ENCODE measurements at places on chromosomes 4 and X.
A peak's percentile ranks its signal among the peaks of the same experiment; 100 is the strongest.

GRCh38 chrX:44997282-44997812 is 124.4 kb downstream of the KDM6A start:
- DNase-seq: no peak

DNA sequence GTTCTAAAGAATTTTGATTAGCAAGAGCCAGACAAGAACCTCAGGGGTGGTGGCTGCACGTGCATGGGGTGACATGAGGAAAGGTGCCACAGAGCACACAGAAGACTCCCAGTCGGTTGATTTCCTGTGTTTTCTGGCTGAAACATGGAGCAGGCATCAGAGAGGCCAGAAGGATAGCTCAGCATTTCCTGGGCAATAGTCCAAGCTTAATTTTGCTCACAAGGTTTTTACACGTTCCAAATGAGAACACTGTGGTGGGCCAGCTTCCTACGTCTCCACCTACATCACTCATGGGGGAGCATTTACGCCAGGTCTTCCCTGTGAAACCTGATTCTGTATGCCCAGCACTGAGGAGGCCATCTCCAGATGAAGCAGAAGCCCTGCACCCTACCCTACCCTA is 212.5 kb upstream of the CLNK start:
- no peak for DNase-seq

- DNase-seq: no peak
These were observed 92.4 kb upstream of the WDR17 start for GRCh38 chr4:175973027-175973923.

DNA sequence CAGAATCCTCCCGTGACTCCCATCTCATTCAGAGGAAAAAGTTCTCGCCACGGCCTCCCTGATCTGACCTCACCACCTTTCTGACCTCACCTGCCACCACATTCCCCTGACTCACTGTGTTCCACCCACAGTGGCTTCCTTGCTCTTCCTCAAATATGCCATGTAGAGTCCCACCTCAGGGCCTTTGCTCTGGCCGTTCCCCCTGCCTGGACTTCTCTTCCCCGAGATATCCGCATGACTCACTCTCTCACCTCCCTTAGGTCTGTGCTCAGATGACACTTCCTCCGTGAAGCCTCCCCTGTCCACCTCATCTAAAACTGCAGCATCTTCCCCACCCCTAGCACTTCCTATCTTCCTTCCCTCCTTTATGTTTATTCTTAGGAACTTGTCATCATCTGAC is 7.2 kb upstream of the TSPYL2 start:
- DNase-seq: no peak

GRCh38 chrX:53717205-53717604 is 30.7 kb upstream of the HUWE1 start:
- DNase-seq: no peak

DNA sequence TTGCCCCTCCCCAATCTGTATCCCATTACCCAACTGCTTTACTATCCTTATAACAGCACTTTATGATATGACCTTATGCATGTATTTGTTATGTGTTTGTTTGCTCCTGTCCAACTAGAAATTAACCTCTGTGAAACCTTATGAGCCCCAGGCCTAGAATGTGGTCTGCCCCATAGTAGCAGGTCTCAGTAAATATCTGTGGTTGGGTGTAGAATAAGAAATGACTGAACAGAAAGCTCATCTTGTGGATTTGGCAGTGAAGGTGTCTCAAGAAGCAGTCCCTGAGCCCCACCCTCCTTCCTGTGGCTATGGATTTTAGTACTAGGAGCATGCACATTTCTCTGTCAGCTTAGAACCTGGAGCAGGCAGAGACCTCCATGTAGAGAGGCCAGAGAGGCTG is 229.0 kb upstream of the LCORL start:
- no peak for DNase-seq

- no peak for DNase-seq
These were observed 132.0 kb downstream of the ATG4A start for GRCh38 chrX:108223585-108223984.

- DNase-seq: peak; percentile 39
These were observed 50.6 kb downstream of the SCFD2 start for GRCh38 chr4:53315300-53315699.

GRCh38 chrX:132188175-132188574 is 31.1 kb downstream of the RAP2C start:
- DNase-seq: no peak

DNA sequence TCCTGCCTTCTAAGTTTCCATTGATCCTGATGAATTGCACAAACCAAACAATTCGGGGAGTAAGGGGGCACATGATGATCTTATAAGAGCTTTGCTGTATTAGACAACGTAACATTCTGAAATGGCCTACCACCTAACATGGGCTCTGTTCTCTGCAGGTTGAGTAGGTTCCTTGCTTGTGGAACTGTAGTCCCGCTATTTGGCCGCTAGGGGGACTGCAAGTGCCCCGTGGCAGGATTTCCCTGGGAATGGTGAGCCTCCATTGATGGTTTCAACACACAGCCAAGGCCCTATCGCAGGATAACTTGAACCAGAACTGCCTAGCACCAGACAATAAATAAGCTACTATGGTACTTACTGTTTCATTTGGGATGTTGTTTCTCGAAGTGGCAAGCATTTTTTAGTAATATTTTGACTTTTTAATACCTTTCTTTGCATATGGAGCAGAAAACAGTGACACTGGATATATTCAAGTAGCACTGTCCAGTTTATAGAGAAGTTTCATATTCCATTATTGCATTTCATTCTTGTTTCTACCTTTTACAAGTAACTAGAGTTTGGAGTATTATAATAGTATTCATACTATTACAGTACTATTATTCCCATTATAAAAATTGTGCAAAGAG is 11.9 kb downstream of the AR start:
- peak; percentile 31 for DNase-seq

GRCh38 chr4:11904117-11904535 is 475.4 kb upstream of the HS3ST1 start:
- no peak for DNase-seq

GRCh38 chrX:97587171-97587570 is 703.5 kb downstream of the RPA4 start:
- DNase-seq: no peak

DNA sequence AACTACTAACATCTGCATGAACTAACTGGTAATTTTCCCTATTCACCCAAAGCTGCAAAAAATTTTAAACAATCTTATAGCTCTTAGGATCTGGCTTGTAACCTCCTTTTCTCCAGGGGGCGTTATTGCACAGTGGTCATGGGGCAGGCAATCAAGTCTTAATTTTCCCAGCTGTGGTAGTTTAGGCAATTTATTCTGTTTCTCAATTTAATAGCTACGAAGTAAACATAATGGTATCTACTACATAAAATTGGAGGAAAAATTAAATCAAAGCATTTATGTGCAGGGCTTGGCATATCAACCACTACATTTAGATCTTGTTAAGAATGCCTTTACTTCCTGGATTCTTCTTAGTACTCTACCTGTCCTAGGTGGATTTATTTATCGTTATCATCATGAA is 137.4 kb upstream of the GUCY1A1 start:
- peak; percentile 13 for DNase-seq

Data from fibroblast of skin of right quadriceps (primary cell).